ENCODE measurements at places on chromosomes 3 and 15.

DNA sequence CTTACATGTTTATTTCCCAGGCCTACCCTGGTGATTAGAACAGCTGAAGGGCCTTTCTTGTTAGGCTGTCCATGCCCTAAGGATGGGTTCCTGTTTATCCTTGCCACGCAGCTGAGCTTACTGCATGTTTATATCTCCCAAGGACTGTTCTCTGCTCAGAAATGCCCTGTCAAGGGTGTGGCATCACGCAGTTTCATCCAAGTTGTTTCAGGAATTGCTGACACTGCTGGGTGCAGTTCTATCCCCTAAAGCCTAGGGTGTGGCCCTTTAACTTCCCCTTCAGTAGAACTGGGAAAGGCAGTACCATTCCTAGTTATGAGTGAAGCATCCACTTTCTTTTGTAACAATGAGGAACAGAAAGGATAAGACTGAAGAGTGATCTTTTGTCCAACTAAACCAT is 5.0 kb downstream of the ELL3 start:
- DNase-seq, result no peak
- no peak overlapping the region for H3K4me3 ChIP-seq
- H3K27ac ChIP-seq, result peak overlapping the region; percentile 79
- H3K4me1 ChIP-seq, result no peaks in the 10 kb centered on the region
- H3K36me3 ChIP-seq, result peaks cover 56% of the 10 kb centered on the region

DNA sequence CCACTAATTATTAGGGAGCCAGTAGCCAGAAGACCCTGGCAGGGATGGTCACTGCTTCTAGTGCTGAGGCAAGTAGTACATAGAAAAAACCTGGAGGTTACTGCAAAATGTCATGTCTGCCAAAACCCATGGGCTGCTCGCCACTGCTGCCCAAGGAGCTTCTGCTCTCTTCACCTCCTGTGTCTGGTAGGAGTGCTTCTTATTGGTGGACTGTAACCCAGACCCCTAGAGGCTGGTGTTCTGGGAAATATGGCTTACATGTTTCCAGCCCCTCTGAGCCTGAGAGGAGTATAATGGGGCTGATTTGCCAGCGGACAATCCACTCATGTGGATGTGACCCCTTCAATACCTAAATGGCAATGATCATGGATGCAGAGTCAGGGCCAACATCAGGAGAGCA is 286.4 kb downstream of the EPHB1 start:
- no peak overlapping the region for H3K4me3 ChIP-seq
- peaks cover 6% of the 10 kb centered on the region for H3K4me1 ChIP-seq
- no peaks in the 10 kb centered on the region for H3K36me3 ChIP-seq
- H3K27me3 ChIP-seq, result peaks cover 17% of the 10 kb centered on the region

- H3K27me3 ChIP-seq, result peaks cover 63% of the 10 kb centered on the region
- peak; percentile 78 for DNase-seq
- no peak overlapping the region for H3K27ac ChIP-seq
- H3K36me3 ChIP-seq, result no peaks in the 10 kb centered on the region
- no peak overlapping the region for H3K4me3 ChIP-seq
- H3K4me1 ChIP-seq, result peaks cover 12% of the 10 kb centered on the region
Measured at GRCh38 chr3:13657660-13658435, 108.9 kb downstream of the FBLN2 start.

DNA sequence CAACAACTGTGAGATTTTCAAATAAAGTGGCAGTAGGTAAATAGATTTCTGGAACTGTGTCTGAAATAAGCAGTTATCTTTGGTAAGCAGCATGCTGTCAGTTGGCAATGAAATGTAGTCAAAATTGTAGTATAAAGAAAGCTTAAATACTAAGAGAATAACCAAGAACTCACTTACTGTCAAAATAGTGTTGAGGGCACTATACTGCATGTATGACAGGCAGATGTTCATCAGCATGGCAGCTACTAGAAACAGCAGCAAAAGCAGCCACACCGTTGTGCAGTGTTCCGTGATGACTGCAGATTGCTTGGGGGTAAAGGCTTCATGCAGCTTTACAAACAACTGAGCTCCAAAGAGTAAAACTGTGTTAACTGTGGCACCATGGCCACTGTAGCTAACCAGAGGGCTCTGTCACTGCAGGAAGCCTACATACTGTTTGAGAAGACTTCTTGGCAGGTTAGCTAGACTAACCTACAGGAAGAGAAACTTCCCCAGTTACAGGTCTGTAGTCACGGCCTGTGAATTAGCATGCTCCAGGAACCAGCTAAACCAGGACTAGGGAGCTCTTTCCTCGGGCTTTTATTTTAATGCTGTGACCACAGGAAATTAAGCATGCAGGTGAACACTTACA is 459.7 kb downstream of the TBL1XR1 start:
- no peak overlapping the region for H3K4me3 ChIP-seq
- no peaks in the 10 kb centered on the region for H3K4me1 ChIP-seq
- H3K27me3 ChIP-seq, result no peaks in the 10 kb centered on the region
- no peak for DNase-seq
- no peak overlapping the region for H3K27ac ChIP-seq

DNA sequence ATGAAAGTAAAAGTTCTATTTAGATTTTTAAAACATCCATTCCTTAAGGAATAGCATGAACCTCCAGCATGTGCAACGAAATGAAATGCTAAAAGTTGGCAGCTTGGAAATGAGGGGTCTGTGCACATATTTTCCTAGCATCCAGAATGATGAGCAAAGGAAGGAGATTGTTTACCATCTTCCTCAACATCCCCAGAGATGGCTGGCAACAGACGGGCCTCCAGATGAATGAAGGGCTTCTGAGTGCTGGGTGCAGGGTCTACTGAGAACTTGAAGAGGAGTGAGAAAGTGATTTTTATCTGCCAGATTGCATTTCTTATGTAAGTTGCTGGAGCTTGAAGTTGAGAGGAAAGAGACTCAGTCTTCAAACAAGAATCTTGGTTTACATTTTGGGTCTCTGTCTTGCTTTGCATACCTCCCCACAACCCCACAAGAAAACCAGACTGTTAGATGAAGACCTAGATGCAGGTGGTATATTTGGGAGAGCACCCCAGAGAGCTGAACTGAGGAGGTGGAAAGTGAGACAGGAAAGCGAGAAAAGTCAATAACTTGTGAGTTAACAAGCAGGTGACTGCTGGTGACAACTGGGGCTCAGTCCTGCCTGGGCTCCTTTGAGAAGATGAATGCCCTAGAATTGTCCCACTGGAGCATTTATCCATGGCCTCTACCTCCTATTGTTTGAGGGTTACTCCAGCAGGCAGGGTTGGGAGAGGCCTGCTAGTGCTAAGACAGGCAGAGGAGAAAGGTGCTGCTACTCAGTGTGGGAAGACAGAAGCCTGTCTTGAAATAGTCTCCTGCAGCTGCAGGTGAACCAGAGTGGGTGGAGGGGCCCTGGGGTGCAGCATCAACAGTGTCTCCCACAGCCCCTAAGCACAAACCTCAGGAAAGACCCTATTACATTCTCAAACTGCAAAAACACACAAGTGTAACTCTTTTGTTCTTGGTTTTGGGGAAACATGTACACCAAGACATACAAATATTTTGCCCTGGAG is 10.5 kb upstream of the CCK start:
- no peak for DNase-seq
- H3K36me3 ChIP-seq, result peaks cover 8% of the 10 kb centered on the region
- H3K4me1 ChIP-seq, result no peaks in the 10 kb centered on the region
- no peak overlapping the region for H3K27ac ChIP-seq

DNA sequence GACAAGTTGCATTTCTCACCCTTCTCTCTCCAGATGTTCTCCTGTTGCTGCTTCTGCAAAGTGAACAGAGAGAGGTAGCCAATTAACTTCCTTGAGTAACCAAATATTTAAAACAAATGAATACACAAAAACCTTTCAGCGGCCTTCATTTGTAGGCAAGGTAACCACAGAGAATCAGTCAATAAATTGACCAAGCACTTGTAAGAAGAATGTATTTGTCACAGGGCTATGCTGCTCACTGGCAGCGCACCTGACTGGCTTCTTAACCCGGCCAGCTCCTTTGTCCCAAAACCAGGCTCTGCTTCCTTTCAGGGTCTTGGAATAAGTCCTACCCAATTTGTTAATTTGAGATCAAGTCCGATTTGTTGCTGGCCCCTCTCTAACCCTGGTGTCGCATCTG is 43.5 kb upstream of the STXBP5L start:
- no peak overlapping the region for H3K27ac ChIP-seq
- H3K4me1 ChIP-seq, result no peaks in the 10 kb centered on the region
- H3K27me3 ChIP-seq, result peaks cover 4% of the 10 kb centered on the region
- no peak for DNase-seq

- no peak overlapping the region for H3K4me3 ChIP-seq
- H3K36me3 ChIP-seq, result no peaks in the 10 kb centered on the region
- H3K4me1 ChIP-seq, result peaks cover 25% of the 10 kb centered on the region
- H3K27ac ChIP-seq, result no peak overlapping the region
- DNase-seq, result no peak
Measured at GRCh38 chr3:75321060-75321459, 343.1 kb upstream of the FRG2C start.

GRCh38 chr3:53764026-53764775 is 82.0 kb downstream of the CHDH start:
- H3K27ac ChIP-seq, result no peak overlapping the region
- H3K27me3 ChIP-seq, result peaks cover 13% of the 10 kb centered on the region
- no peak overlapping the region for H3K4me3 ChIP-seq
- DNase-seq, result no peak

DNA sequence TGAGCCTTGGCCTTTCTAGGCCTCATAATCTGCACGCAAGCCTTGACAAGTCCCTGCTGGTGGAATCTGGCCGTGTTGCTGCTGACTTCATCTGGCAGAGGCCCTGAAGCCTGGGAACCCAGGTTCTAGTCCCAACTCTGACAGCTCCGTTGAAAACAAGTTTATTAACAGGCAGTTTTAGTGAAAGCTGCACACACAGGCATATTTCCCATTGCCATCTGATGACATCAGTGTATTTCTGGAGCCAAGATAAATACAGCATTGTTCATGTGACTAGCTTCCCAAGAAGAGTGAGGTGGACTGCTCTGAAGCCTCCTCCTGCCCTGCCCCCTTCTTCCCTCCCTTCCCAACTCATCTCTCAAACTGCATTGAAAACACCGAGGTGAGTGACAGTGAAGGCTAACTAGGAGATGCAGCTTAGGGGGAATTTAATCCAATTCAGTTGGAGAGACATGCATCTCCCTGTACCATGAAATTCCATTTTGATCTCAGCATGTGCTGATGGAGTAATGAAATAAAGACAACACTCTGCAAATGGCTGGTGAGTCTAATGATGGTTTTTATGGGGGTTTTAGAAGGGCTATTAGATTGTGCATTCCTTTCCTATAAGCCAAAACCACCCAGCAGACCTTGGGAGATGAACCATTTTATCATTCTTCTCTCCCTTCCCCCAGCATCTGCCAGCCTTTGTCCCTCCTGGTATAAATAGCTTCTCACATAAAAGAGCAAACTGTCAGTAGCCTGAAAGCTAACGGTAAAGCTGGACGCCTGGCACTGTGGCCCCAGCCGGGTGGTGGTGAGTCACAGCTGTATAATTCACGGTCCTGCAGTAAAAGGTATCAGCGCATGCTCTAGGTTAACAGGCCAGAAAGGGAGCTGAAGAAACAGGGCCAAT is 38.0 kb downstream of the PRICKLE2 start:
- H3K36me3 ChIP-seq, result peaks cover 10% of the 10 kb centered on the region
- peaks cover 3% of the 10 kb centered on the region for H3K27me3 ChIP-seq
- peaks cover 50% of the 10 kb centered on the region for H3K4me1 ChIP-seq
- no peak overlapping the region for H3K4me3 ChIP-seq
- H3K27ac ChIP-seq, result peak overlapping the region; percentile 72
- no peak for DNase-seq

DNA sequence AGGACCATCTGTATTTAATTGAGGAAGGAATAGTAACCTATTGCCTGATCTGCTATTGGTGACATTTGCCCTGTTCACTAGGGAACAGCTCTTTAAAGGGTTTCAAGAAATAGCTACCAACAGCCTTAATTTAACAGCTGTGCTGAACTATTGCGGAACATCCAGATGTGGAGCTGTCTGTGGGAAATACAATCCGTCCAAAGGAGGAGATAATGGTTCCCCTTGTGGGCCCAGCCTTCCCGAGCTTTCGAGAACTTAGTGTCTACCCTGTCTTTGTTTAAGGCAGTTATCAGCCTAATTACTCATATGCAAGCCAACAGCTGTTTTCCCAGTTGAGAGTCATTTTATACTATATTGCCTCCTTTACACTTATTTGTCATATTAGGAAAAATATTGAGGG is 398.6 kb downstream of the WDR72 start:
- H3K4me1 ChIP-seq, result no peaks in the 10 kb centered on the region
- H3K27me3 ChIP-seq, result no peaks in the 10 kb centered on the region
- no peaks in the 10 kb centered on the region for H3K36me3 ChIP-seq
- no peak overlapping the region for H3K27ac ChIP-seq
- no peak overlapping the region for H3K4me3 ChIP-seq

DNA sequence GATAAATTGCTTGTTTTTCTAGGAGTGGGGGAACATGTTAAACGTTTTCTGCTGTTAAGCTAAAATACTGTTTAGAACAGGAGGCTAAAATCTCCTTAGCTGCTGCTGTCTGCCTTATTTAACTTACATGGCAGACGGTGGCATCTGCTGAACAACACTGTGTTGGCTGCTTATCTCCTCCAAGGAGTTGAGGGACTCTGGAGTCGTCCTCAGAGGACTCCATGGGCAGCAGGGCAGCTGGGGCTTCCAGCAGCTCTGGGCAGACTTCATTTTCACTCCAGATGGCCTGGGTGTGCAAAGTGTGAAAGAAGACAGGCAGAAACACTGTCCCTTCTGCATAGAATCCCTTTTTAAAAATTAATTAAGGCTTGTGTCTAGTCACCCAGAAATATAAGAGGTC is 52.9 kb upstream of the NUDT16 start:
- H3K27me3 ChIP-seq, result peaks cover 3% of the 10 kb centered on the region
- H3K27ac ChIP-seq, result peak overlapping the region; percentile 79
- DNase-seq, result no peak
- peaks cover 23% of the 10 kb centered on the region for H3K36me3 ChIP-seq

- no peaks in the 10 kb centered on the region for H3K4me1 ChIP-seq
- H3K27ac ChIP-seq, result no peak overlapping the region
- H3K27me3 ChIP-seq, result no peaks in the 10 kb centered on the region
- DNase-seq, result no peak
- no peaks in the 10 kb centered on the region for H3K36me3 ChIP-seq
Measured at GRCh38 chr3:5258526-5258925, 71.0 kb downstream of the EDEM1 start.

DNA sequence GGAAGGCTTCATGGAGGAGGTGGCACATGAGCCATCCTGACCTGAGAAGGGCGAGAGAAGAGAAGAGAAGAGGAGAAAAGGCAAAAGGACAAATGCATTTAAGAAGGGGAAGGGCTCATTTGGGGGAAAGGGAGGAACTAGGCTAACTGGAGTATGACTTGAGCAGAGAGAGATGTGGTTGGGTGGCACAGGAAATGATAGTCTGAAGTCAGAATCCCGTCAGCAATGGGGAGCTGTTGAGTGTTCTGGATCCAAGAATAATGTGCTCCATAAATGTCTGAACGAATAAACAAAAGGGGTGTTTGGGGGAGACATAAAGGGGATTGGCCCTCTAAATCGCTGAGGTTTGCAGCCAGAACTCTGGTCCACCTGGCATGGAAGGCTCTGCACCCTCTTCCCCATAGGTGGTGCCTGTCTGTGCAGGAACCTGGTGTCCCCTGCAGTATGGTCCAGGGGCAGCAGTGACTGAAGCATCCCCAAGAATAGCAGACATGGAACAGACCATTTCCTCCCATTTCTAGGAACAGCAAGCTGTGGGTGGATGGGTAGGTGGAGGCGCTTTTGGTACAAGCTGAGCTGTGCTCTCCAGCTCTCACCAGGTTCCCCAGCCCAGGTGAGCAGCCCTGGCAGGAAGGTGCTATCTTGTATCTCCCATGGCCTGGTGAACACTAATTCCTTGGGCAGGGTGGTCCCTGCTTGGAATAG is 15.2 kb downstream of the CORO2B start:
- no peak overlapping the region for H3K27ac ChIP-seq
- H3K36me3 ChIP-seq, result no peaks in the 10 kb centered on the region
- DNase-seq, result no peak
- H3K27me3 ChIP-seq, result peaks cover 10% of the 10 kb centered on the region
- H3K4me1 ChIP-seq, result peaks cover 67% of the 10 kb centered on the region
